ENCODE measurements at places on chromosomes 12 and 14.

- DNase-seq: no peak
Observed at GRCh38 chr12:80059102-80059501, 40.2 kb upstream of the OTOGL start.

DNA sequence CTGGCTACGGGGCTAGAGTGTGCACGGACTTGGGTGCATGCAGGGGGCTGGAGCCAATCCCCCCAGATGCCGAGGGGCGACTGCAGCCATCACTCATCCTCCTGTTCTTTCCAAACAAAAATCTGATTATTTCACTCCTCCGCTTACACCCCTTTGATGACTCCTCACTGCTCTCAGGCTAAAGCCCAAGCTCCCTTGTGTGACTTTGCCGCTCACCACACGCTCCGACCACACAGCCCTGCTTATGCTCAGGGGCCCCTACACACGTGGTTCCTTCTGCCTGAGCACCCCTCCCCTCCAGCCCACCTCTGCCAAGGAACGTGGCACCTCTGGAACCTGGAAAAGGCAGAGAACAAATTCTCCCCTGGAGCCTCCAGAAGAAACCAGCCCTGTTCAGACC, 13.7 kb downstream of the CHFR start:
- DNase-seq: no peak

DNA sequence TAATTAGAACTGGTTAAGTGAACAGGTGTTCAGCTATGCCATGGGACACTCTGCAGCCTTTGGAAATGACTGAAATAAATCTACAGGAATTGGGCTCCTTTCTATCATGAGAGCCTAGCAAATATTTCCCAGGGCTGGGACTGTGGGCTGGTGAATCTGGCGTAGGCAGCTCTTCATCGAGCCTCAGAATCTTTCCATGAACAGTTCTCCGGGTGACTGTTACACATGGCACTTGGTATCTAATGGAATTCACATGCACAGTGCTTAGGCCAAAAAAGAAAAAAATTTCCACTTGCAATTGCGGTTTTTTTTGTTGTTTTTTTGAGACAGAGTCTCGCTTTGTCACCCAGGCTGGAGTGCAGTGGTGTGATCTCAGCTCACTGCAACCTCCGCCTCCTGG, 32.1 kb downstream of the PRKAB1 start:
- no peak for DNase-seq

DNA sequence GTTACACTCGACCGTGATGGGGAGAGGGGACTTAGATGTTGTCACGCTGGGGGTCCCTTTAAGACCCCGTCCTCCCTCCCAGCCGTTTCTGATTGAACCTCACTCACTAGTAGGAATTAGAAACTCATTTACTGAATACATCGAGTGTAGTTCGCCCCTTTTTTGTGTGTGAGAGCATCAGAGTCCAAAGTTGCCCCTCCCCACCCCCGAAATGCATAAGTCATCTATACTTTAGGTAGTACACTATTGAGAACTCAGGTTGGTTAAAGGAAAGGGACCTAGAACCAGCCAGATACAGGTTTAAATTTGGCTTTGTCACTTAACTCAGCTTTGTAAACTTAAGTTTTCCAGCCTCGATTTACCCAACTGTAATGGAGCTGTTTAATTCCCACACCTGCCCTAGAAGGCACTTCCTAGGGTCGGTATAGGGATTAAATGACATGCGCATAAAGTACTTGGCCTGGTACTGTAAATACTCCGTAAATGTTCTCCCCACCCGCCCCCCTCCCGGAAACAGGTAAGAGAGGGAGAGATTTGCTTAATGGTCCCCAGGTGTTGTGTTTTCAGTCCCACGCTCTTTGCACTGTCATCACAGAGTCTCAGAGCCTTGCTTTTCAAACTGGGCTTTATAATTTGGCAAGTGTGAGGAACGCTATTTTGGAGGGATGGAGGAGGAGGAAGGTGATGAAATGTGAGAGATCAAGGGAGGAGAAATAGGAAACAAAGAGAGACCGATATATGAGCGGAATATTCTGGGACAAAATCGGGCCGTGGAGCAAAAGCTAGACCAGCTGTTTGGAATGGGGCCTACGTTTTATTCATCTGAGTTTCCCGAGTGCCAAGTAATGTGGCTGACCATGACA, 897 bp downstream of the SUDS3 start:
- DNase-seq: no peak
